GM23248 (cell line): ENCODE measurements at places on chromosomes 13 and 19.
A peak's percentile ranks its signal among the peaks of the same experiment; 100 is the strongest.

DNA sequence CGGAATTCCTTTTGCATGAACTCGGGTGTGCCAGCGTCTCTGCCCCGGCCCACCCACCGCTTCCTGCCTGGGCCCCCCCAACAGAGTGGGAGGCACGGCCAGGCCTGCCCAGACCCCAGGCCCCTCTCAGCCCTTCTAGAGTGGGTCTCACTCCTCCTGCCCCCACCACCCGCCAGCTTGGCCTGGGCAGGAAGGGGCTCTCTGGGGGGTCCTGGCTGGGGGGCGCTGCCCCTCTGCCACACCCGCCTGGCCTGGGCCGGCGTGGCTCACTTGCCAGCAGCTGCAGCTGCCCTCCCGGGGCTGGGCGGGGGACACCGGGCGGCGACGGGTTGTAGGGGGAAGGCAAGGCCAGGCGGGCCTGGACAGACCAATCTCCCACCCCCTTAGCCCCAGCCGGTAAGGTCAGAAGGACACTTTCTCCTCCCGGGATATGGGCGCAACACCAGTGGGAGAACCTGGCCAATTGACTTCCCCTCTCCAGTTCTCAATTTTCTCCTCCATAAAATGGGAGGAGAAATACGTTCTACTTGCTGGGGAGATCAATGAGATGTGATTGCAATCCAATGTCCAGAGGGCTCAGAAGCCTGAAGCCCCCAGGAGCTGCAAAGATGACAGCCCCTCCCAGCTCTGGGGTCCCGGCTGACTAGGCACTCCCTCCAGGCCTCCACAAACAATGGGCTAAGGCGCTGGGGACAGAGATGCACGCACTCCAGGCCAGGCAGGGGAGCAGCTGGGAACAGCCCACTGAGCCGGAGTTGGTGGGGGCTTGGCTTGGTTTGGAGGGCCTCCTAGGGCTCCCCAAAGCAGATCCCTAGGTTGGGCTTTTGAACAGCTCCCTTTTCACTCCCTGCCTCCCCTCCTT, 2.4 kb downstream of the CRLF1 start:
- no peak overlapping the region for H3K4me3 ChIP-seq
- no peaks in the 10 kb centered on the region for H3K4me1 ChIP-seq
- peaks cover 36% of the 10 kb centered on the region for H3K27me3 ChIP-seq
- H3K27ac ChIP-seq, result no peak overlapping the region
- H3K36me3 ChIP-seq, result no peaks in the 10 kb centered on the region

DNA sequence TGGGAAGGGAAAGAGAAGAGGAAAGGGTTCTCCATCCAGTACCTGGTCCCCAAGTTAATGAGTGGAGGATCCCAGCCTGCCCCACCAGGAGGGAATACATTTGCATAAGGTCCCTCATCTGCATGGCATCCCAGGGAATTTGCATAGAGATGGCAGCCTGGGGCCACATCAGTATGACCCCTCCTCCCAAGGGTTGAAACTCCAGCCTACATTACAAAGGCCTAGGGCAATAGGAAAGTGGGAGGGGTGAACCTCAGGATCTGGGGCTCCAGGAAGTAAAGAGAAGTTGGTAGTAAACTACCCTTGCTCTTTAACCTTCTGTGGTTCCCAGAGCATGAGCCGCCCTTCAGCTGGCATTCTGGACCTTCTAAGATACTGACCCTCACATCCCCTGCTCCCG, 6.8 kb upstream of the NECTIN2 start:
- no peak overlapping the region for H3K27ac ChIP-seq
- DNase-seq, result no peak
- no peak overlapping the region for H3K4me3 ChIP-seq
- H3K27me3 ChIP-seq, result no peaks in the 10 kb centered on the region; the same call in 1 of the 2 replicates
- no peaks in the 10 kb centered on the region for H3K36me3 ChIP-seq
- no peaks in the 10 kb centered on the region for H3K4me1 ChIP-seq

DNA sequence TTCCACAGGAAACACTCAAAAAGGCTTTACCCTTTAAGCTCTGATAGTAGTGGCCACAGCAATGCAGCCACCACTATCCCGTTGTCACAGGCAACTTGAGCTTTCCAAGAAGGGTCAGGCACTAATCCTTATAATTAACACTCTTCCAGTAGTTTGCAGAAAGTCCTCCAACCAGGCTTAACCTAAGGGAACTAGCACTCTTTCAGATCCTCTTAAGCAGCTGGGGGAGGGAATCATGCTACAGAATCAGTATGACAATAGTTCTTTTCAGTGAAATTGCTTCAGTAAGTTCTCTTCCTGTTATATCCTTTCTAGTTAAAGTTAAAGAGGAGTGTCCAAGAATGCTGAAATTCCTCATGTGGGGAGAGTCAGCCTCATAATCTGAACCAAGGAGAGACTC, 82.2 kb downstream of the TNFSF11 start:
- peaks cover 59% of the 10 kb centered on the region for H3K27me3 ChIP-seq
- DNase-seq, result peak; percentile 6
- no peaks in the 10 kb centered on the region for H3K4me1 ChIP-seq
- H3K27ac ChIP-seq, result no peak overlapping the region

DNA sequence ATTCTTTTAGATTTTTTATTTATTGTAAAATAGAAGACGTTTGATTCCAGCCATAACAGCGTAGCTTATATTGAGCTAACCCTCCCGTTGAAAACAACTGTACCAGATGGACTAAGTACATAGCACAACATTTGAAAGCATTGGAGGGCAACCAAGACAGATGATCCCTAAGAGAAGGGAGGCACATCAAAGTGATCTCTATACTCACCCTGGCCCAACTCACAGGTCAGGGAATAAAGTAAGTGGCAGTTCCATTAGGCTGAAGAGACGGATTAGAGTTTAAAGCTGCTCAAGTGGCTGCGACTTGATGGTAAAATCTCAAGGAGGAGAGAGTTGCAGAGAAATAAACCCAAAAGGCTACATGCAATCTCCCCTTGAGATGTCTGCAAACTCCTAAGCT, 65.1 kb upstream of the ITM2B start:
- H3K27me3 ChIP-seq, result no peaks in the 10 kb centered on the region
- no peak overlapping the region for H3K27ac ChIP-seq
- H3K36me3 ChIP-seq, result no peaks in the 10 kb centered on the region
- no peak for DNase-seq

GRCh38 chr13:29005763-29006120, 185.6 kb downstream of the MTUS2 start:
- H3K36me3 ChIP-seq, result no peaks in the 10 kb centered on the region
- DNase-seq, result no peak
- H3K27me3 ChIP-seq, result no peaks in the 10 kb centered on the region
- no peaks in the 10 kb centered on the region for H3K4me1 ChIP-seq

DNA sequence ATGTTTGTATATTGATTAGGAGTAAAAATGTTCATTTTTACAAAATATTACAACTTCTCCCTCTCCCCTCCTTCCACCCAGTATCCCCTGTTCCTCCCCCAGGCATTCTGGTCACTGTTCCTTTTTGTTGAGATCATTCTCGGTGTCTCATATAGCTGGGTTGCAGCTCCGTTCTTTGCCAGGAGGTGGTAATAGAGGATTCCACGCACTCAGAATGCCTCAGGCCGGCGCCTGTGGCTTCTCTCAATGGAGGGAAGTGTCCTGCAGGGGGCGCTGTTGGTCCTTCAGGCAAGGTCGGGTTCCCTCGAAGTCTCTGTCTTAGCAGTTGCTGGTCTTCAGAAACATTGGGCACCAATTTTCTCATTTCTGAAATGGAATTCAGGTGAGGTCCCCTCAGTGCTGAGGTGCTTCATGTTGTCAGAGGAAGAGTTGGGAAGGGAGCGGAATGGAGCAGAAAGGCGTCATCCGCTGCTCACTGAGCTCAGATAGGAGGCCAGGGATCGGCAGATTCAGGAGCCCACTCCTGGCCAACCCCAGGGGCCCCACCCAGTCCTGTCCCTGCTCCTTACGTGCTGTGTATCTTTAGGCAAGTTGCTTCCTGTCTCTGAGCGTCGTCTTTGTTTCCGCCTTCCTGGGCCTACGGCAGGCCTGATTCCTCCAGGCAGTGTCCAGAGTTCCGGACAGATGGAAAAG, 10.3 kb upstream of the GARIN5A start:
- no peaks in the 10 kb centered on the region for H3K4me1 ChIP-seq
- no peaks in the 10 kb centered on the region for H3K36me3 ChIP-seq
- no peak overlapping the region for H3K4me3 ChIP-seq
- no peak overlapping the region for H3K27ac ChIP-seq
- DNase-seq, result peak; percentile 43

DNA sequence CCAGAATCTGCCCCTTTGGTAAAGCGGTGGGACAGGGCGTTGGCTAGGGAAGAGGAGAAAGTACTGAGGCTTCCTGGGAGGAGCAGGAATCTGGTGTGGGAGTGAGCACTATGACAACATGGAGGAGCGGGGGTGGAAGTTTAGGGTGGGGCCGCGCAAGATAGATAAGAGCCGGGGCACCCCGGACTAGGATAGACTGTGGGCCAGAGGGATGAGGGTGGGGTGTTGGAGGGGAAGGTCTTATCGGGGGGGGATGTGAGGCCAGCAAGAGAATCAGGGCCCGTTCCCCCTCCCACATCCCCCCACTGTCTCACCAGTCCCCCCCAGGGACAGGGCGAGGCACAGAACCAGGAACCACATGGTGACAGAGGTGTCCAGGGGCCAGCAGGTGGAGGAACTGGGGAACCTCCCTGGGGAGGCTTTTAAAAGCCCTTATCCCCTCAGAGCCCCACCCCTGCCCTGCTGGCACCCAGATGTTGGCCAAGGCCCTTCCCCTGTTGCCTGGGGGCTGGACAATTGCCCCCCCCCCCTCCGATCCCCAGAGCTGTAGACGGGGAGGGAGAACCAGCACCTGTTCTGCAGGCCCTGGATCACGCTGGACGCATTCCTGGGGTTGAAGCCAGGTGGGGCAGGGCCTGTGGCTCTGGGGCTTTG, at the start of gene KLK1:
Gene KLK1, minus strand, starts transcription at position 399 of the 654 bp plus-strand sequence. Its CDS starts 39 bp downstream, at position 360.
- no peak for DNase-seq
- no peaks in the 10 kb centered on the region for H3K36me3 ChIP-seq
- no peak within 1 kb of the TSS for H3K4me3 ChIP-seq
- H3K4me1 ChIP-seq, result no peaks in the 10 kb centered on the region

- no peak for DNase-seq
- no peaks in the 10 kb centered on the region for H3K4me1 ChIP-seq
- no peak overlapping the region for H3K4me3 ChIP-seq
- peaks cover 23% of the 10 kb centered on the region for H3K36me3 ChIP-seq
- H3K27ac ChIP-seq, result no peak overlapping the region
Measured at GRCh38 chr19:34744896-34745690, 11.1 kb downstream of the ZNF181 start.

DNA sequence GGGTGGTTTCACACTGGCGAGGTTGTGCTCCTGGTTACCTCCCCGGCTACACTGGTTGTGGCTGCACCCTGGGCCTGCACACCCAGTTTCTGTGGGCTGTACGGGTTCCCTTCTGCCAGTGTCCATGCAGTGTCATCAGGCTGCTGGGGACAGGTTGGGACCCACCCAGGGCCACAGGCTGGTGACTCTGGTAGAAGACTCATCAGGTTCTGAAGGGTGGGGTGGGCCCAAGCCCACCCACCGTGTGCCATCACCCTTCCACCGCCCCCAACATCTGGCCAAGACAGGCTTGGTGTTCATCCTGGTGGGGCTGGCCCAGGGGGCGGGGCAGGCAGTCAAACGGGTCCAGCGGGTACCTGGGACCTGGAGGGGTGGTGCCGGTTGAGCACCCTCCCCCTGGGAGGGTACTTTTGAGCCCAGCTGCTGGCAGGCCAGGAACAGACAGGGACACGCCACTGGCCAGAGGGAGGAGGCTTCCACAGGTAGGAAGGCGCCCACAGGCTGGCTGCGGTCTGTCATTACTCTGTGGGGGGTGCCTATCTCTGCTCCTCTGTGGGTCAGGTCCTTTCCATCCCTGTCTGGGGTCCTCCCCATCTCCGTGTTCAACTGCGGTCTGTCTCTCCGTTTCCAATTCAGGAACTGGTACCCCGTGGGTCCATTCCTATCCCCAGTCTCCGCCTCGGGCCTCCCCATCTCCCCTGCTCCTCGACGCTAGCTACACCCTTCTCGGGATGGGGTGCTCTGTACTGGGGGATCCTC, at the start of gene RNF225:
Gene RNF225, plus strand, starts transcription at position 437 of the 759 bp plus-strand sequence. CDS start 434 bp downstream, outside the sequence.
- no peak for DNase-seq
- 0 out of 2 replicates have a peak within 1 kb of the TSS, but pooled peaks have one; percentile 12 for H3K4me3 ChIP-seq
- H3K36me3 ChIP-seq, result peaks cover 25% of the 10 kb centered on the region; the same call in 1 of the 2 replicates
- no peaks in the 10 kb centered on the region for H3K27me3 ChIP-seq

GRCh38 chr13:37303606-37304005, 198.1 kb upstream of the CSNK1A1L start:
- DNase-seq, result no peak
- H3K27me3 ChIP-seq, result no peaks in the 10 kb centered on the region
- H3K36me3 ChIP-seq, result no peaks in the 10 kb centered on the region

DNA sequence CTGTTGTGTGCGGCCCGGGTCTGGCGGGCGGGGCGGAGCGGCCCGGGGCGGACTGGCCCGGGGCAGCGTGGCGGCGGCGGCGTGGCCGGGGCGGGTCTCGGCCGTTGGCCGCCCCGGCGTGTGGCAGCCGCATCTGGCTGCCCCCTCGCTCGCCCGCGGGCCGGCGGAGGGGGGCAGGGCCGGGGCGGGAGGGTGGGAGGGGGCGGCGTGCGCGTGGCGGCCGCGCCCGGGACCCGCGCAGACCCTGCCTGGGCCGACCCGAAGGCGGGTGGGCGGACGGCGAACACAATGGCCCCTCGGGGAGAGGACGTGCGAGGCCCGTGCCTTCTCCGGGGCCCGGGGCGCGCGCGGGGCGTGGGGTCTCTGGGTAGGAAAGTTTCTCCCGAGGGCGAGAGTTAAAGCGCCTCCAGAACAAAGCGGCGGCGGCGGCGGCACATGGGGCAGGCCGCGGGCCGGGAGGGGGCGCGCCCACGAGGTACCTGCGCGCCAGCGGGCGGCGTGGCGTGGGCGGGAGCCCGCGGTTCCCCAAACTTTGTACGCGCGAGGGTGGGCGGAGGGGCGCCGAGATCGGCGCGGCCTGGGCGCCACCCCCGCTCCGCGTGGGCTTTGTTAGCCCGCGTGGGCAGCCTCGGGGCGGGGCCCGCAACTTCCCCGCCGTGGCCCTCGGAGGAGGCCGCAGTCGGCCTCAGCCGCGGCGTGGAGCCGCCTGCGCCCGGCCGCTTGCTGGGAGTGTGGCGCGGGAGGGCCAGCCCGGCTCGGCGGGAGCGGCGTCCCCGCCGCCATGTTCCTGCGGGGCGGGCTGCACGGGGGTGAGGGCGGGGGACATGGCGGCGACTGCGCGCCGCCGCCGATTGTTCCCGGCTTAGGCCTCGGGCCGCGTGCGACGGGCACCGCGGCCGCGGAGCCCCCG, 764 bp downstream of the MIR17HG start:
- DNase-seq, result peak; percentile 79
- H3K27ac ChIP-seq, result peak overlapping the region; percentile 68
- peaks cover 18% of the 10 kb centered on the region for H3K36me3 ChIP-seq
- peak overlapping the region; percentile 87 for H3K4me3 ChIP-seq
- peaks cover 30% of the 10 kb centered on the region for H3K27me3 ChIP-seq
- peaks cover 17% of the 10 kb centered on the region for H3K4me1 ChIP-seq
